Stimulated activated CD4-positive, alpha-beta T cell treated with anti-CD3 and anti-CD28 coated beads, Interleukin-2, amount 100 ng/mL, for 48 hours (primary cell): ENCODE measurements at places on chromosomes 7 and 10.

GRCh38 chr10:37379991-37380390 is 254.6 kb downstream of the ANKRD30A start:
- DNase-seq, result no peak

DNA sequence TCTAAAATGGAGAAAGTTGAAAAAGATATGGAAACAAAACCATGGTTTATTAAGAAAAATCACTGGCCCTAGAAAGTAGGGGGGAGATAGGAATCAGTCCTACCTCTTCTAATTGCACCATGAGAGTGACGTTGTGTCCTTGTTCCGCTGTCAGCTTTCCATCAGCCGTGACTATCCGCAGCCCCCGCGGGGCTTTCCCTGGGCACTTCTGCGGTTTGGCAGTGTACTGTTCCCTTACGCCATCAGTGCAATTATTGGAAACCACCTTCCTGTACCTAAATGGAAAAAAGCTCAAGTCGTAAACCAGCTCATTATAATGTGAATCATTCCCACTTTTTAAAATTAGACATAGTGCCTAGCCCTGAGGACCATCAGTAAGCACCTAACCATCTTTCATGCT is 512.2 kb downstream of the SORCS1 start:
- DNase-seq, result no peak

DNA sequence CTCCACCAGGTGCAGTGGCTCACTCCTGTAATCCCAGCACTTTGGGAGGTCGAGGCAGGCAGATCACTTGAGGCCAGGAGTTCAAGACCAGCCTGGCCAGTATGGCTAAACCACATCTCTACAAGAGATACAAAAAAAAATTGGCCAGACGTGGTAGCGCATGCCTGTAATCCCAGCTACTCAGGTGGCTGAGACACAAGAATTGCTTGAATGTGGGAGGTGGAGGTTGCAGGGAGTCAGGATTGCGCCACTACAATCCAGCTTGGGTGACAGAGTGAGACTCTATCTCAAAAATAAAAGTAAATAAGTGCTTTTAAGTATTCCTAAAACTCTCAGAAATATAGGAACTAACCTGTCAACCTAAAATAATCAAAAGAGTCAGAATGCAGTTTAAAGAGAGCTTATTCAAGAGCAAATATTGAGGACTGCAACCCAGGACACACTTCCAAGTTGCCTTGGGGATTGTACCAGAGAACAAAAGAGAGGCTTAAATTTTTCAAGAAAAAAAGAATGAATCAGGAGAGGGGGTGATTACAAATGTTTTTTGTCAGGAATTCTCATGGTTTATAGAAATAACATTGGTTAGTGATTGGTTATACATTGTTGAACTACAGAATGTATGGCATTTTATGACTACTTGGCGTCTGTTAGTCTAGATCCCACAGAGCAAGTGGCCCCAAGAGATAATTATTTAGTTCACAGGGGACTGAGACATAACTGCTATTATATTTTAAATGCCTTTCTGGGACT is 33.2 kb upstream of the PPP1R9A start:
- no peak for DNase-seq

- no peak for DNase-seq
These were observed 807 bp upstream of the MINPP1 start for GRCh38 chr10:87503886-87504285.

DNA sequence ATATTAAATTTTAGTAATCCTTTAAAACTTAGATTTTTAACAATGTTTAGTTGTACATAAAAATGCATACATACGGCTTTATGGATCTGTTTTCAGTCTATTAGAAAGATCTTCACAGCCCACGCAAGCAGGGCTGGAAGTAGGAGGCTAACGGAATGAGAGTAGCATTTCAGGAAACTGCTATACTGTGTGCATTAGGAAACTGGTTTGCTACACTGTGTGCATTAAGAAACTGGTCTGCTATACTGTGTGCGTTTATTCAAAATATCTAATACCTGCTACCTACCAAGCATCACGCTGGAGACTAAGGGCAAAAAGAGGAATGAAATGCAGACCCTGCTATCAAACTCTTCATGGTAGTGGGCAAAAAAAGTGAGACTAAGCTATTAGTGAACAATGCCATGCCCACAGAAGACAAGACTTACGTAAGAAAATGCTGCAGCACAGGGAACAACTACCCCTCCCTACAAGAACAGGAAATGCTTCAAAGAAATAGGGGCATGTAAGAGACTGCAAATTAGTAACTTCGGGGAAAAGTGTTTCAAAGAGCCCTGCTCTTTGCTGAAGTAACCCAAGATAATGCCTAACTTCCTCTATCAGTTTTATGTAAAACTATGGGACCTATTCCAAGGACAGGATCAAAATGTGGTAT is 11.3 kb downstream of the RAB11FIP2 start:
- no peak for DNase-seq
